Activated naive CD4-positive, alpha-beta T cell treated with anti-CD3 and anti-CD28 coated beads, Interleukin-2, amount 50 U/mL, for 16 hours (primary cell): ENCODE measurements at places on chromosomes 1 and 21.

GRCh38 chr1:7366955-7367665 is 404.0 kb upstream of the VAMP3 start:
- no peak for DNase-seq

DNA sequence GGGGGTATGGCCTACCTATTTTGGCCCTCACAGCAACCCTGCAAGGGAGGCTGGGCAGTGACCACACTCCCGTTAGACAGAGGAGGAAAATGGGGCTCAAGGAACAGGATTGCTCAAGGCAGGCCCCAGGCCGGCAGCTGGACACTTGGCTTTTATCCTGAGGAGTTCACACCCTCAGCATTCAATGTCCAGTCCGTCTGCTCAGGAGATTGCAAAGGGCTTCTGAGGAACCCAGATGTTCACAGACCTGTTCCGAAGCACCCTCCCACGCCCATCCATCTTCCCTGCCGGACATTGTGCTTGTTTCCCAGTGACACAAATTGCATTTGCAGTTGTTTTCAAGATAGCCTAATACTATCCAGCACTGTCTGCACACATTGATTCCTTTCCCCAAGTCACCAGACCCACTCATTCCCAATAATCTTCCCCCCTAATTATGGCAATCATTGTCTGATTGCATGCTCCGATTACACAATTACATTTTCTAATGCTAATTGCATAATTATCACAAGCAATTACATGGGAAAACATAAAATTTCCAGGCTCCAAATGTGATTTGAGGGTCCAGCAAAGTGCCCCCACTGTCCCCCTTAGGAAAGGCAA is 4.3 kb upstream of the UBL4B start:
- no peak for DNase-seq

- peak; percentile 59 for DNase-seq
Observed at GRCh38 chr1:172658871-172659453, at the start of gene FASLG. TSS of gene FASLG (plus strand) at chr1:172659103. CDS start at chr1:172659202, 99 bp downstream.

- DNase-seq: no peak
Observed at GRCh38 chr1:212785871-212786270, 5.7 kb downstream of the NSL1 start.

- no peak for DNase-seq
Observed at GRCh38 chr1:118898712-118899111, 89.4 kb downstream of the TBX15 start.

DNA sequence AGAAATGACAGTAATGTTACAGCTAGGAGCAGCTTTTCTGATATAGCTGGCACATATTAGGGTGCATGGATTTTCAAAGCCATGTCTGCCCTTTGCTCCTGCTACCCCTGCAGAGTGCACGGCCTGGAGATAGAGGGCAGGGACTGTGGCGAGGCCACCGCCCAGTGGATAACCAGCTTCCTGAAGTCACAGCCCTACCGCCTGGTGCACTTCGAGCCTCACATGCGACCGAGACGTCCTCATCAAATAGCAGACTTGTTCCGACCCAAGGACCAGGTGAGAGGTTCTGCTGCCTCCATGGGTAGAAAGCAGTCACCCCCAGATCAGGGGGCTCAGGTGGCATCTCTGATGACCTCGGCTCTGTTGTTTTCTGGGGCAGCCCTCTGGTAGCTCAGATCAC is 9.8 kb downstream of the MTARC1 start:
- DNase-seq: no peak

DNA sequence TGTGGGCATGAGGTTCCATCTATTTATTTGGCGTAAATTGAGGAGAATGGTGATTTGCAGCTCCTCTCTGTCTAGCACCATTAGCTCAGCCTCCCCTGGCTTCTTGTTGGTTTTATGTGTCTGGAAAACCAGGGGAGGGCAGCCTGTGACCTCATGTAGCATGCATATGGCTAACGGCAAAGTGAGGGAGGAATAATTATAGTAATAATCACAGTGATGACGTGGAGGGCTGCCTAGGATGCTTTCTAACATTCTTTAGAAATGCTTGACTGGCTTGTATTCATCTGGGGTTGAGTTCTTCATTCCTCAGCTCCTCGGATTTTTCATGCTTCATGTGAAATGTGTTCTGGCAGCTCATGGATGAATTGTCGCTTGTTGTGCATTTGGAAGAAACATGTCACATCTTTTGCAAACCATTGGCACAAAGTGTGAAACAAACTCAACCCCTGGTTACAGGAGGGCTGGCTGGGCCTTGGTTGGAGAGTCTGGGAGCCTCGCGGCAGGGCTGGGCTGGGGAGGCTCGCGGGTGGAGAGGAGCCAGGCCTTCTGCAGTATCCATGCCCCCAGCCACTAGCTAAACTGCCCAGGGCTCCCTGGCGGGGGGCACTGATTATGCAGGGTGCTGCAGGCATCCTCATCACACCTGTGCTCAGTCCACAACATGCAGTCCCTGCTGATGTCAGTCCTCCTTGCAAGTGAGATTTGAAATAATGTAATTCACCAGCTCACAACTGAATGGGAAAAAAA is 149.6 kb downstream of the DISC1 start:
- no peak for DNase-seq

- DNase-seq: no peak
Observed at GRCh38 chr1:232624546-232625281, 5.2 kb downstream of the SIPA1L2 start.

DNA sequence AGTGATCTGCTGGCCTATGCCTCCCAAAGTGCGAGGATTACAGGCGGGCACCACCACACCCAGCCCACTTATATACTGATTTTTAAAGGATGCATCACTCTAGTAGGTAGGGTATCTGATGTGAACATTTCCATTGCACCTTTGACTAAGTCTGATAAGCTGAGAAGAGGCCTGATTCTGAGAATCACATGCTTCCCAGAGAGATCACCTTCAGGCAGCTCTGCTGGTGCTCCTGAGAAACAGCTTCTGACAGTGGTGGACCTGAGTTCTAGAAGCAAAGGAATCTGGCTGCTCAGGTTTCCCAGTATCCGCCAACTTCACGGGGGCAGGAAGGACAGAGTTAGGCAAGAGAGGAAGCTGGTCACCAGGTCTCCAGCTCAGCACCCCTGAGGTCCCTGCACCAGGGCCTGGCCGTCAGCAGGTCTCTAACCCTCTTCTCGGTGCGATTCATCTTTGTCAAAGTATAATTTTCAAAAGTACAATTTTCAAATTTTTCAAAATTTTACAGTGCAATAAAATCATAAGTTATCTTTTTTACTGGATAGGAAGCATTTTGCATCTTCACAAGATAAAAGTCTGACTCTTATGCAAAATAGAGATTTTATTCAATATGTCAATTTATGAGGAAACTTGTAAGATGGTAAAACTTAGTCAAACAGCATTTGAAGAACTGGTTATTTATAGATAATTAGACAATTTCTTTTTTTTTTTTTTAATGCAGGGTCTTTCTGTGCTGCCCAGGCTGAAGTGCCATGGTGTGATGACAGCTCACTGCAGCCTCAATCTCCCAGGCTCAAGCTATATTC is 25.8 kb upstream of the MPZL1 start:
- no peak for DNase-seq

DNA sequence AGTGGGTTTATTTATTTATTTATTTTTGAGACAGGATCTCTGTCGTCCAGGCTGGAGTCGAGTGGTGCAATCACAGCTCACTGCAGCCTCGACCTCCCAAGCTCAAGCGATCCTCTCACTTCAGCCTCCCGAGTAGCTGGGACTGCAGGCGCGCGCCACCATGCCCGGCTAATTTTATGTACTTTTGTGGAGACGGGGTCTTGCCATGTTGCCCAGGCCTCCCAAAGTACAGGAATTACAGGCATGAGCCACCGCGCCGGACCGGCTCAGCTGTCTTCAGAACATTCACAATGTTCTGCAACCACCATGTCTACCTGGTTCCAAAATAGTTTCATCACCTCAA is 406 bp upstream of the DNAJC8 start:
- no peak for DNase-seq

DNA sequence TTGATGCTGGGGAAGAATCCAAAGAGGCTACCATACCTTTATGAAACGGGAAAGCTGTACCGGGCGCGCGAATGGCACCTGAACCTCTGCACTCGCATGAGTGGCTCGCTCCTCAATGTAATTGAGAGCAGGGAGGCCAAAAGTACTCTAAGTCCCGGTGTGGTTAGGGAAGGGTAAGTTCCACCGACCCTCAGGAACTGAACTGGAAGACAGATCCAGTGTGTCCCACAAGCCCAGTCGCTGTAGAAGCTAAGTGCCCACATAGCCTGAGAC is 1.0 kb downstream of the GATAD2B start:
- no peak for DNase-seq

DNA sequence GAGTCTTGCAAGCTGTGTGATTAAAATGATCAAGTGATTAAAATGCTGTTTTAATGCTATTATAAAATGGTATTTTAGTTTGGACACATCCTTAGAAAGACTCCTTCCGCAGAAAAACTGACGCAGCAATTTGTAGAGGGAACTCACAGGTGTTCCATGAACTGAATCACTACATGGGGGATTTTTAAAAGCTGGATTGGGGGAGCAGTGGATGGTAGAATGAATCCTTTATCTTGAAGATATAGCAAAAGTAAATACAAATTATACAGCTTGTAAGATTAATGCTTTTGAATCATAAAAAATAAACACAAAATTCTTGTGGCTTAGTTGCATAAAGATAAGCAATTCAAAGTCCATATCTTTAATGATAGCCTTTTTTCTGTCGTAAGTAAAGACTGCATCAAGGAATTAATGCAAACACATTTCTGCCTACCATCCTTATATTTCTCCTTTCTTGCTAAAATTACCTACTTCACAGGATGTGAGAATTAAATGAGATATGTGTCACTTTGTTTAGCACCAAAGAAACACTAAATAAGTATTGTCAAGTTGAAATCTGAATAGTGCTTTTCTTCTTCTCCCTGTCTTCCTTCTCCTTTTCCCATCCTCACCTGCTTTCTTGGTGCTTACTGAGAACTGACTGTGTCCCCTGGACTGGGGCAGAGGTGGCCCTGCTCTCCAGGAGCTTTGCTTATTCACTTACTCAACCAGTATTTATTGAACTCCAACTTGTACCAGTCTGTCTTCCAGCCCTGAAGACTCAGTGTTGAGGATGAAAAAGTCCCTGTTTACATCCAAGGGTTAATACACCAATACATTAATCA is 61.5 kb upstream of the F3 start:
- DNase-seq: no peak

GRCh38 chr1:96808191-96808590 is 86.6 kb downstream of the PTBP2 start:
- DNase-seq: no peak

DNA sequence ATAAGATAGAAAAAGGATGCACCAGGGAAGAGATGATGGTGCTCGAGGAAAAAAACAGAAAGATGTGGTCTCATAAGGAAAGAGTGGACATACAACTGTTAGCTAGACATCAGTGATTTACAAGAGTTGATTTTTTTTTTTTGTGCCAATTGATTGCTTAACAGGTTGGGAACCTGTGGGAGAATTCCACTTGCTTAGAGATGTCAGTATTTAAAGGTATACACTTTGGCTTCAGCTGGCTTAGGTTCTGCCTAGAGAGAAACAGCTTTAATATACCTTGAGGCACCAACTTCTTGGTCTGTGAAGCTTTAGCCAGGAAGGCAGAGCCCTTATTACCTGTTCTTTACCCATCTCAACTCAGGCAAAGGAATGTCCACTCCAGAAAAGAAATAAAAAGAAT is 303.8 kb downstream of the PAPPA2 start:
- DNase-seq: no peak

- no peak for DNase-seq
Observed at GRCh38 chr21:38321568-38321967, 64.8 kb downstream of the KCNJ15 start.

DNA sequence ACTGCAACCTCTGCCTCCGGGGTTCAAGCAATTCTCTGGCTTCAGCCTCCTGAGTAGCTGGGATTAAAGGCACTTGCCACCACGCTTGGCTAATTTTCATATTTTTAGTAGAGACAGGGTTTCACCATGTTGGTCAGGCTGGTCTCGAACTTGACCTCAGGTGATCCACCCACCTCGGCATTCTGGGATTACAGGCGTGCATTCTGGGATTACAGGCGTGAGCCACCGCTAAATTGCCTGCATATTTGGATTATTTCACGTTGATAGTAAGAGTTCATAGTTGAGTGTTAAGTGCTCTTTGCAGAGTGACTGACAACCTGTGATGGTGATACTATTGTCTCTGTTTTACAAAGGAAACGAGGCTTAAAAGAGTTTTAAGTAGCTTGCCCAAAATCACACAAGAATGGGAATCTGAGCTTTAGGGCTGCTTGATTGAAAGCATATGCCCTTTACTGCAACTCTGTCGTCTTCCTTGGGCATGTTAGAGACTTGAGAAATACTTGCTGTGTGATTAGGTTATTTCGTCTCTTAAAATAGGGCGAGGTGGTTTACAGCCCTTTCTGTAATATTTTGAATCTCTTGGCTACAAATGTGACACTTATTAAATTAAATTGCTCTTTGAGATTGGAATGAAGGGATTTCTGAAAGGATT is 12.4 kb downstream of the CDC42 start:
- no peak for DNase-seq
